H7 (cell line): ENCODE measurements at places on chromosomes 2 and 18. TPM values are rescaled to one million over a fixed set of nuclear protein-coding genes. Genes with fewer than 3 reads are reported as not detected.

DNAJC5G gene
- not detected in 2 replicates for total RNA-seq

NPAS2 gene
- total RNA-seq, result 0.26 and 0.42 TPM in 2 replicates

SULT1C2 gene
- 1.4 TPM in 2 replicates for total RNA-seq

DNA sequence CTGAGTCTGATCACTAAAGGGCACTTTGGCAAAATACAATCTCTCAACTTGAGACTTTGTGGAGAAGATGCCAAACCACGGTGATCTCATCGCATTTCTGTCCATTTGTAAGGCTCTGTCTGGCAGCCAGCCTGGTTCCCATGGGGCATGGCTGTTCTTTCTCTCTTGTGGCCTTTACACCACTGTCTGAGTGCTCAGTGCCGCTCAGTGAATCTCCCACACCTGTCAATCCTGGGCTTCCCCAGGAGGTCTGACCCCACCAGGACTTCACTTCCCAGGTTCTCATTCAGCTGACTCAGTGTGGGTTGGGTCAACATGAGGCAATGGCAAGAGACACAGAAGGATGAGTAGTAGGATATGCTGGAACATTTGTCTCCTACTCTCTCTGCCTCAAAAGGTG is 96.8 kb upstream of the TRIB2 start:
- no peak for DNase-seq

DNA sequence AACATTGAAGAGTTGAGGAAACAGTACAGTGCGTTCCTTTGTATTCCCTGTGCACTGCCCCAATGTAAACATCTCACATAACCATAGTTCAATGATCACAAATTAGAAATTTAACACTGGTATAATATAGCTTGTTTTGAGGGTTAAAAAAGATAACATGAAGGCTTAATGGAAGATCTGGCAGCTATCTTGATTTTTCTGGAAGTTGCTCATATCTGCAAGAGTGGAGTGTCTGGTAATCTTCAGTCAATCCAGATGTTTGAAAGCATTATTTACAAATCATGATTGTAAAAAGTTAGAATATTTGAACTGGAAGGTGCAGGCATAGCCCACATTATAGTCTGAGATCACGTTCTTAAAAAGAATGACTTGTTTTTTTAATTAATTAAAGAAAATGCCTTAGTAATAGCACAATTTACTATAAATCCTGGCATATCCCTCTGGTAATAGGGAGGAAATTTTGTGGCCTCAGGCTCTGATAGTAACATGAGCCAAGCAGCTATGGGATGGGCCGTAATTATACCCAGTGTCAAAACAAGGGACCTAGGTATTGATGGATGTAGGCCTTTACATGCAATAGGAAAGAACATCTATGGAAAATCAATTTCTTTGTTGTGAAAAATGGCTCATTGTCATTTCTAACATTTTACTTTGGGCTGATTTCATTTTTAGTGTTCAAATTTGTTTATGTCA is 418.0 kb downstream of the THSD7B start:
- no peak for DNase-seq

DNA sequence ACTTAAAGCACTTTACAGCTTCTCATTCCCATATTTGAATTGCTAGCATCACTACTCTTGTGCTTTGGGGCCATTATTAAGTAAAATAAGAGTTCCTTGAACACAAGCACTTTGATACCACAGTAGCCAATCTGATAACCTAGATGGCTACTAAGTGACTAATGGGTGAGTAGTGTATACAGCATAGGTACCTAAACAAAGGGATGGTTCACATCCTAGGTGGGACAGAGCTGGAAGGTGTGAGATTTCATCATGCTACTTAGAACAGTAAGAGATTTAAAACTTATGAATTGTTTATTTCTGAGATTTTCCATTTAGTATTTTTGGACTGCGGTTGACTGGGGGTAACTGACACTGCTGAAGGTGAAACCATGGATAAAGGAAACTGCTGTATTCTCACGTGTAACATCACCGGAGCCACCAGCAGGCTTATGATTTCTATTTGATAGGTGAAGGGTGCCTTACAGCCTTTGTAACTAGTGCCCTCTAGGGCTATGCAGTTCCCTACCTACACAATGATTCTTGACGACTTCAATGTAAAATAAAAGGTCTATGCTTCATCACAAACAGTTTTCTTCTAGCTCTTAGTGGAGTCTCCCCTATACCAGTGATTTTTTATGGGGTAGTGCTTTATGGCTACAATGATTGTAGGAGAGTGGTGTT is 22.1 kb upstream of the CRIM1 start:
- no peak for DNase-seq

RSAD2 gene
- total RNA-seq, result not detected in 2 replicates

- peak; percentile 89 for DNase-seq
Observed at GRCh38 chr2:219178377-219179175, 501 bp downstream of the RETREG2 start.

DNA sequence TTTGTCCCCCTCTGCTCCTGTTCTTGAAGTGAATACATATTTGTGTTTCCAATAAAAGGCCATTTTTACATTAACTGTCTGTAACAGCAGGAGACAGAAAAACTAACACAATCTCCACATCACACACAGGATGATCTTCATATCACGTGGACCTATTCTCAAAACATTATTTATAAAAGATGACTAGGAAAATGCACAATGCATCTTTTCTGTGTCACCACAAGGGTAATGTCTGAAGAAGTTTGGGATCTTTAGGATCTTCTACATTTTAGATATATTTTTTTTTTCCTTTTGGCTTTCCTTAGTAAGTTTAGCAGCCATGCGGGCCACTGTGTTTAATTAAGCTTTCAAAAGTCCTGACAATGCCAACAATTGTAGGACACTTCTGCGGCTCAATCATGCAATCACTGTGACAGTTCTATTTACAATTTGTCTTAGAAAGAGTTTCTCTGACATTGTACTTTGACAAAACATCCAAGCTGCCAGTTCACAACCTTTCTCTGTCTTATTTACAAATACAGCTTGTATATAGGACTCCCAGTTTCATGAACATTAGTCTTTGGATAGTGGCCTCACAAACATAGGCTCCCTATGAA is 12.3 kb downstream of the BCL11A start:
- DNase-seq, result no peak
